ENCODE measurements at places on chromosomes 16 and 17.

DNA sequence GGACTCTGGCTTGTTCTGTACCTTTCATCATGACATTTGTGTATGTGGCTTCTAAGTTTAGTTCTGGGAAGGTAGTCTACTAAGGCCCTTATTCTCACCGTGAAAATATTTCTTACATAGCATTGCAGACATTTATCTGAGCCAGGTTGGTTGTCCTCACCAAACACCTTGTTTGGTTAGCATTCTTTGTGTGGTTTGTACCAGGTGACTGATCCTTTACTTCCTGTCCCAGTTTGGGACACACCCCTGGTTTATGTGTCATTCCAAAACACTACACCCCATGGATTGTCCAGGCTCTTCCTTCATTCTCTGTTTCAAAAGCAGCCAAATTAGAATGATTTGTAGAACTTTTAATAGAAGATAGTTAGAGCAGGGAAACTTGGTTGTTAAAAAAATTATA is 23.2 kb upstream of the DUSP14 start:
- no peak for DNase-seq

- DNase-seq: no peak
Measured at GRCh38 chr16:47571049-47571448, 109.9 kb downstream of the PHKB start.

DNA sequence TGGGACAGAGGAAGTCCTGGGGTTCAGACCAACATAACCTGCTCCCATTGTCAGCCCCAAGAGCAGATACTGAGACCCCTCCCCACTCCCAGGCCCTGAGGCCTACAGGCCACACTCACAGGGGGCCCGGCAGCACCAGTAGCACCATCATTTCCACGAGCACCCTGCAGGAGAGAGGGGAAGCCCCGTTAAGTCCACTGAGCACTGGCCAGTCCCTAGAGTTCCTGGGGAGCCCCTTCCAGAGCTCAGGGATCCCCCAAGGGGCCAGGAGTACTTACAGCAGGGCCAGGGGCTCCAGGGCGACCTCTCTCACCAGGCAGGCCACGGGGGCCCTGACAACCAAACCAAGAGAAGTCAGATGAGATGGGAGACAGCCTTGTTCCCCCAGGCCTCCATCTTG is 5.4 kb downstream of the COL1A1 start:
- DNase-seq: no peak

GRCh38 chr16:17222871-17223401 is 247.8 kb downstream of the XYLT1 start:
- no peak for DNase-seq

DNA sequence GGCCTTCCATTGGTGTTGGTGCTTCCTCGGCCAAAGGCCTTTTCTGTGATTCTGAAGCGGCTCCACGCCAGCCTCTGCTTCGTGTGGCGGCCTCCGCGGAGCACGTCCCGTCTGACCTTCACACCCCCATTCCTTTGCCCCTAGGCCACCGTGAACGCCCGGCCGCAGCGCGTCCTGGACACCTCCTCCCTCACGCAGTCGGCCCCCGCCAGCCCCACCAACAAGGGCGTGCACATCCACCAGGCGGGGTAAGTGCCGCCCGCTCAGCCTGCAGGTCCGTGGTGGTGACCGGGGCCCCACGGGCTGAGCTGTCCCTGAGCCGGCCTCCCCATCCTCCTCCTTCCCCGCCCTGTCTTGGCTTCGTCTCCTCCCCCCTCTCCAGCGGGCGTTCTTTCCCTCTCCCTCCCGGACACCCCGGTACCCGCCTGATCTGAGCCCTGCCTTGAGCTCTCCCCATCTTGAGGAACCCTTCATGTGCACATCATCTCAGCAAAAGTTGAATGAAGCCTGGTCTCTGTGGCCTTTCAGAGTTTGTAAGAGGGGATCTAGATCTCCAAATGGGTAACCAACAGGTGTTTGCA is 69.0 kb upstream of the CHMP6 start:
- no peak for DNase-seq

DNA sequence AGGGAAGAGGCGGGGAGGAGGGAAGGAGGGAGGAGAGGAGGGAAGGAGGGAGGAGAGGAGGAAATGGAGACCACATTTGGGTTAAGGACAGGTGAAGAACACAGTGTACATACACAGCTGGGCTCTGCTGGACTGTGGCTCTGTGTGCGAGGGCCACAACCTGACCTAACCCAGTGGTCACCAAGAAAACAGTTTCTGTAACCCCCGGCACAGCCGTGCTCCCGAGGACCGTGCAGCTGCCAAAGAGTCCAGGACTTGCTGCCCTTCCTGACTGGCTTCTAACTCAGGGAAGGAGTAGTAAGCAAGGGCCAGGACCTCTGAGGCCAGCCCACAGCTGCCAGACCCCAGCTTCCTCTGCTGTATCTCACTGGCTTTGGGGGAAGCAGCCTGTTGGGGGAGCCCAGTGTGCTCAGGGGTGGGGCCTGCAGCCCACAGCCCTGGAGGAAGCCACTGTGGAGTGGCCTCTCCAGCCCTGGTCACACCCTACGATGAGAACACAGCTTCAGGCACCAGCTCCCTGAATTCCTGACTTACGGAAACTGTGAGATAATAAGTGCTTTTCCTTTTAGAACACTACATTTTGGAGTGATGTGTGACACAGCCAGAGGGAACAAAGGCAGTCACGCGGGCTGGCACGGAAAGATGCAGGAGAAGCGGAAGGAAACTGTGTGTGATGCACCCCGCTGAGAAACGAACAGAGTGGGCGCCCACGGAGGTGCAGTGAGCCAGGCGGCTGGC is 32.3 kb downstream of the SLC7A5 start:
- DNase-seq: peak; percentile 20

DNA sequence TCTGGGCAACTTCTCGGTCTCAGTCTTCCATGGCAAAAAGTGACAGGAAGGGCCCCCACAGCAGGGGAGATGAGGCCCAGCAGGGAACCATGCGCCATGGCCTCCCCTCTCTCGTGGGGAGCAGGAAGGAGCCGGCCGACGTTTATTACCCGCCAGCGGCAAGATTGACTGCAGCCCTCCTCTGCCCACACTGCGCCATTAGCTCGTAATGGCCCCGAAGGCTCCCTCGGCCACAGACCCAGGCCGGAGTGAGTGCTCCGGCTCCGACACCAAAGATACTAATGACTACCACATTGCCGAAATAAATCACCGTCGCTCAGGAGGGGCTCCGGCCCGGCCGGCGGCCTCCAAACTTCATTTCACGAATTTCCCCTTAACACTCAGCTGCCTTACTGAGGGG is 226.9 kb downstream of the C16orf78 start:
- no peak for DNase-seq

- no peak for DNase-seq
Measured at GRCh38 chr16:78415013-78415412, 315.6 kb downstream of the WWOX start.
